Glutamatergic neuron (in vitro differentiated cells): ENCODE measurements at places on chromosomes 2 and 18.

GRCh38 chr2:37857575-37858399 is 67.3 kb upstream of the RMDN2 start:
- no peak for DNase-seq

DNA sequence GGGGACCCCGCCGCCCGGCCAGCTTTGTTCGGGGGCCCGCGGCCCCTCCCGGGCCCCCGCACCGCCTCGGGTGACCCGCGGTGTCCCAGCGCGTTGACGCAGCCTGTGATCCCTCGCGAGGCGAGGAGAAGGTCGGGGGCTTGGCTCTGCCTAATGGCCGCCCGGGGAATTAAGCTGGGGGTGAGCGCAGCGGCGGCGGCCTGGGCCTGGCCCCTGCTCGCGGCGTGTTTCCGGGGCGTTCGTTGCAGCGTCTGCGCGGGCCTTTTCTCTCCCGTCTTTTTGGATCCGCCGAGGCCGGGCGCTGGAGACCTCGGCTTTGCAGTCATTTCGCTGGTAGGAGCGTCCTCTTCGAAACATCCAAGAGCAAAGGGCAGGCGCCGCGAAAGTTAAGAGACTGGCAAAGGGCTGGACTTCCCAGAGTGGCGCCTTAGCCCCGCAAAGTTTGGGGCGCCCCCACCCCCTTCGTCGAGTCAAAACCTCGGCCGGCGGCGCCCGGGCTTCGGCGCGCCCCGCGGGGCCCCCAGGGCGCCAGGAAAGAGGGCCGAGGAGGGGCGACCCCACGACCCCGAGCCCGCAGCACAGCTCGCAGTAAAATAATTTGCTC is 1.3 kb downstream of the SALL3 start:
- DNase-seq: peak; percentile 59

DNA sequence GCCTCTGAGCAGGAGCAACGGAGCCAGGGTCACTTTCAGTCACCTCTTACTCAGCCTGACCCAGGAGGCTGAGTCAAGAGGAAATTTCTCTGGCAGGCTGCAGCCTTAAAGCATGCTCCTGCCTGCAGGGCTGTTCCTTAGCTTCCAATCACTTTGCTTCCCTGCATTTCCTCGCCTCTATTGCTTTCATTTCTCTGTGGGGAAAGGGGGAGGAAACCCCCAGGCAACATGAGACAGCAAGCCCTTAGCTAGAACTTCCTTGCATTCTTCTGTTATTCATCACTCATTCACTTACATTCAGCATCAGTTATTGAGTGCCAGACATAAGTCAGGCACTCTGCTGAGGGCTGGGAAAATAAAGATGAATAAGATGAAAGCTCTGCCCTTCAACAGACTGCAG is 13.0 kb downstream of the XDH start:
- no peak for DNase-seq

DNA sequence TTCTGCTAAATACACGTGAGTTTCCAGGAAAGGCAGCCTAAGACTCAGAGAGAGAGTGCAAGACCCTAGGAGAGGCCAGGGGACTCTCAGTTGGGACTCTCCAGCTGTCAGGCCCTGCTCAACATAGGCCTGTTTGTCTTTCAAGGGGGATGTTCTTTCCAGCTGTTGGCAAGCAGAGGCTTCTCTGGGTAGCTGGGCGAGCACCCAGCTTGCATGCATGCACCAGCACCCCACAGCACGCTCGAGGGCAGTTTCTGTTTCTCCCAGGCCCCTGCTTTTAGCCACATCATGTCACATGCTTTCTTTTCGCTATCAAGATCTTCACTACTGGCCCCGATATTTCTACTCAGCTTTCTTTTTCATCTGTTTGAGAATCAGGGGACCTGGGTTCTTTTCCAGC is 479.3 kb upstream of the HS6ST1 start:
- no peak for DNase-seq

DNA sequence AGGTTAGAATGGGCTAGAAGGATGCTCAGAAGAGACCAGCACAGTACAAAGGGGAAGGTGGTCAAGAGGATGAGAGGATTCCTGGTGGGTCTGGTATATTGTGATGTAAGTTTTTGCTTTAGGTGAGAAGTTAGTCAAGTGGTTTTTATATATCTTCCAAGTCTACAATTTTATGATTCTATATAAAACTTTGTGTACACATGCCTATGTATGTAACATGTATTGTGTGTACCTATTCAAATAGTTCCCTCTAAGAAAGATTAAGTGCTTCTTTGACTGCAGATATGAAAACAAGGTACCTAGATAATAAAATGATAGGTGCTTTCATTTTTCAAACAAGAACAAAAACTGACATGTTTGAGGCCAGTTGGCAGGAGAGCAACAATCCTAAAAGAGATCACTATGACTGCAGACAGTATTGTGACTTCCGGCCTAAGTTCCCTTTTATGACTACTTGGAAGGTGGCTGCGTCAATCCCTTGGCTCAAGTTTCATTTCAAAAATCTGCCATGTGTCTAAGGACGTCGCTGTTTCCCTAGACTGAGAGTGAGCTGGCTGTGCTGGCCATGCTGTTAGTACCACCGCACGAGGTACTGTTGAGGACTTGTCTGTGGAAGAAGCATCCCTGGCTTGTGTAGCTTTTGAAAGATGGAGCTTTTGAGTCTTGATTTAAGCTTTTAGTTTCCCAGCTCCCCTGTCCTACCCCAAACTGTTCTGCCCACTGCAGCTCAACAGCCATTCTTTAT is 123.1 kb downstream of the PRPF40A start:
- no peak for DNase-seq

- no peak for DNase-seq
Measured at GRCh38 chr2:165877565-165878550, 75.7 kb downstream of the TTC21B start.

GRCh38 chr18:3418083-3418482 is 31.9 kb upstream of the TGIF1 start:
- DNase-seq: no peak

DNA sequence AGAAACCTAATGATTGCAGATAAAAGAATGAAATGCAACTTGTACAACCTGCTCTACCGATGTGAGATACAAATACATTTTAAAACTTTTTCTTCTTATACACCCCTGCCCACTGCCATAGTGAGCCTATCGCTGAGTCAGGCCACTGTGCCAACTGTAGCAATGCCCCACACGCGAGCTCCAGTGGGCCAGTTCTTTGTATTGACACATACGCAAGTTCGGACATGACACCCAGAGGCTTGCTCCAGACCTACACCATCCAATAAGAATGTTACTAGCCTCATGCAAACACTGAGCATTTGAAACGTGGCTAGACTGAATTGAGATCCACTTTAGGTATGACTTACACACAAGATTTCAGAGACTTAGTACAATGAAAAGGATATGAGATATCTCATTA is 340.1 kb downstream of the ARHGAP15 start:
- no peak for DNase-seq

DNA sequence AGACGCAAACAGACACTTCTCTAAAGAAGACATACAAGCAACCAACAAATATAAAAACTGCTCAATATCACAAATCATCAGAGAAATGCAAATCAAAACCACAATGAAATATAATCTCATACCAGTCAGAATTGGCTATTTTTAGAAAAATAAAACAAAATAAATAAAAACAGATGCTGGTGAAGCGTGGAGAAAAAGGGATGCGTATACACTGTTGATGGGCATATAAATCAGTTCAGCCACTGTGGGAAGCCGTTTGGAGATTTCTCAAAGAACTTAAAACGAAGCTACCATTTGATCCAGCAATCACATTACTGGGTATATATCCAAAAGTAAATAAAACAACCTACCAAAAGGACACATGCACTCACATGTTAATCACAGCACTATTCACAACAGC is 206.2 kb downstream of the HNMT start:
- DNase-seq: no peak

DNA sequence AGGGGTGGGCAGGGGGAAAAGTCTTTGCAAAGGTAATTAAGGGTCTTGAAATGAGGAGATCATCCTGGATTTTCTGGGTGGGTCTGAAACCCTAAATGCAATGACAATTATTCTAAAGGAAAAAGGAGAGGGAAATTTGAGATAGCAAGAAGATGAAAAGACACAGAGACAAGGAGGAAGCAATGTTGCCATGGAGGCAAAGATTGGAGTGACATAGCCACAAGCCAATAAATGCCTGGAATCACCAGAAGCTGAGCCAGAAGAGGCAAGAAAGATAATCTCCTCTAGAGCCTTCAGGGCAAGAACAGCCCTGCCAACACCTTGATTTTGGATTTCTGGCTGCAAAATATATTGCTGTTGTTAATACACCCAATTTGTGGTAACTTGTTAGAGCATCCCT is 1246.3 kb upstream of the PIK3C3 start:
- no peak for DNase-seq

DNA sequence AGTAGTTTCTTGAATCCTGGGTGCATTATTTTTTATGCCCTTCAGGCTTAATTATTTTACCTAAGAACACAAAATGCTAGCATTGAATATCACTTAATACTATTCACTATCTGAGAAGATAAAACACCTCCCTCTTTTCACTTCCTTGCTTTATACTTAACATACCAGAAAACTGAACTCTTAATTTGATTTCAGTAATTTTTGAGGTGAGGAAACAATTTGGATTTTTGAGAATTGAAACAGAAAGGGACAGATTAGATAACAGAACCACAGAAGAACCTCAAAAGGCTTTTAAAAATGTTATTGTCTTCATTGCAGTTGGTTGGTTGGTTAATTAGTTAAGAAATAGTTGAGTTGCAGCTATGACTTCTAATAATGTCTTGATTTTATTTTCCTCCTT is 69.5 kb downstream of the GPD2 start:
- no peak for DNase-seq

GRCh38 chr2:142967060-142967459 is 89.6 kb downstream of the KYNU start:
- no peak for DNase-seq

DNA sequence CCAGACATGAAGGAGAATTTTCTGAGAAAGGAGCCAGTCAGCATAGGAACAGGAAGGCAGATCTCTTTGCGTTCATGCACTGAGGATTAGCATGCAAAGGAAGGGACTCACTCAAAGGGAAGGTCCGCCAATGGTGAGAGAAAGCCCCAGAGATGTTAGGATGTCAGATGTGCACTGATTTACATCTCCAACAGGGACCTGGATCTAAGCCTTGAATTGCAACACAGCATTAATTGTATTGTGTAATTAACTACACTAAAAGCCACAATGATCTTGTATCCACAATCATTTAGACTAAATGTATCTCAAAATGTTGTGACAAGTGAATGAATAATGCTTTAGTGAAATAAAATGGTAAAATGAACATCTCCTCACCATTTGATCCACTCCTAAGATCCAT is 4.2 kb downstream of the SERPINB5 start:
- DNase-seq: no peak

DNA sequence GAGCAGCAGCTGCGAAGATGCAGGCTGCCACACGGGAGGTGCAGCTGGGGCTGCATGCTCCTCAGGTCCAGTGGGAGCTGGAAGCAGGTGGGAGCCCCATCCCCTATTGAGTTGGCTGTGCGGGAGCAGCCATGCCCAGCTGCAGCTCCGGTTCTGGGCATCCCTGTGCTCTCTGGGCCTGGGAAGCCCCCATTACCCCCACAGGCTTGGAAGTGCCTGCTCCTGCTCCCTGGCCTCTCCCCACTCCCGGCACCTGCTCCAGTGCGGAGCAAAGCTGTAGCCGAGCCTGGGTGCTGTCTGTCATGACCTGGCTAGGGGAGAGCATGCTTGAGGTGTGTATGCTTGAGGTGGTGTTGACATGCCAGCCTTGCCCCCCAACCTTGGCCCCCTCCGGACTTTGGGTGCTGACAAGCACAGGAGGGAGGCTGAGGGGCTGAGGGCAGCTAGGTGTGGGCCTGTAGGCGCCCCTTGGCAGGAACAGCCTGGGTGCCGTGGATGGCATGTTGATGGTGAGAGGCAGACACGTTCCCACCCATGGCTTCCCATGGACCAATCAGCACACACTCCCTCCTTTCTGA is 21.5 kb downstream of the ANKRD29 start:
- DNase-seq: no peak

GRCh38 chr2:85436836-85437487 is 18.4 kb downstream of the SH2D6 start:
- DNase-seq: no peak

DNA sequence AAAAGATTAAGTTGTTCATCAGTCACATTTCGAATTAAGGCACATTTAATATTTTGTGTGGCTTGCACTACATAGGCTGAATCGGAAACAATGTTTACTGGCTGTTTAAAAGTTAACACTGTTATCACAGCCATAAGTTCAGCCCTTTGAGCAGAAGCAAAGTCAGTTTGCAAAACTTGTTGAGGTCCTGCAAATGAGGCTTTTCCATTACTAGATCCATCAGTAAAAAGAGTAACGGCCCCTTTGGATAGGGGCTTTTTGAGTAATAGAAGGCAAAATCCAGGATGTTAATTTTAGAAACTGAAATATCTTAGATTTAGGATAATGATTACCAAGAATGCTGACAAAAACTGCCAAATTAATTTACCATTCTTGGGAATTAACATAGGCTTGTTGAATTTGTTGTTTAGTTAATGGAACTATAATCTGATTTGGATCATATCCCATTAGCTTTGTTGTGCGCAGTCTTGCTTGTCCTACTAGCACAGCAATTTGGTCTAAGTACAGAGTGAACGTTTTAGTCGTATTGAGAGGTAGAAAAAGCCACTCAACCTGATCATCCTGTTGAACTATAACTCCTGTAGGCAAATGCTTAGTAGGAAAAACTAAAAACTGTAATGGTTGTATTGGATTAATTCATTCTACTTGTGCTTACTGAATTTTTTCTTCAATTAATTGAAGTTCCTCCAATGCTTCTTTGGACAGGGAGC is 13.9 kb upstream of the SUCLG1 start:
- no peak for DNase-seq

DNA sequence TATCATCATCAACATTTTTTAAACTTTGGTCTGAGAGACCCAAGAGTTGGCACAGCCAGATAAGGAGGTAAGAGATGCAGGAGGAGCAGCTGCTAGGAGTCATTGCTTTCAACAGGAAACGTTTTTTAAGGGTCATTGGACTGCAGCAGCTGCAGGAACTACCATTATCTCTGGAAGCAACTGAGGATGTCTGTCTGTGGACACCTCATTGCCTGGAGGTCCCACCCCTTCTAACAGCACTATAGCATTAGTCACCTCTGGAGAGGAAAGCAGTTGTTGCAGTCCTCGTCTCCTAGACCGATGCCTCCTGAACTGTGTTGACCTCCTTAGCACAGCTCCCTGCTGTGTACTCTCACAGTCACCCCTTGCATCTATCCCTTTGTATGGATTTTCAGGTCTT is 21.5 kb upstream of the FSHR start:
- no peak for DNase-seq

GRCh38 chr18:58190842-58191530 is 147.0 kb downstream of the NEDD4L start:
- DNase-seq: no peak

- DNase-seq: no peak
Measured at GRCh38 chr2:113240150-113240914, 38.4 kb downstream of the PAX8 start.

DNA sequence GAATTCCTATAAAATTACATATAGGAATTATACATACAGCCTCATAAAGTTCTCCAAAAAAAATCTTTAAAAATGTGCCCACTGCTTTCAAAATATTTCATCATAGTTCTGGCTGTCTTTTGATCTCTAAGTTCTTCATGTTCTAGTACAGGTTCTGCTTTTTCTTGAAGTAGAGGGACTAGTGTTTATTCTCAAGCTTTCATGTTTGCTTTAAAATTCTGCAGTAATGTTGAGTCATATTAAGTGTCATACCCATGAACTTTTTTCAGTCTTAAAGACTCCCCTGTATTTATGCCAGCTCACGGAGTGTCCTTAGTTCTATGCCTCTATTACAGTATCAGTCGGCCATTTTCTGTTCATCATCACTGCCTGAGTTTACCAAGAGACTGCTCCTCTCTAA is 54.8 kb upstream of the CCDC141 start:
- no peak for DNase-seq
